ENCODE measurements at places on chromosomes 2 and 18. TPM values are rescaled to one million over a fixed set of nuclear protein-coding genes. Genes with fewer than 3 reads are reported as not detected.

Gene NMUR1
- 0.57 TPM for total RNA-seq

Gene ANKRD29
- 3.3 TPM for total RNA-seq

DNA sequence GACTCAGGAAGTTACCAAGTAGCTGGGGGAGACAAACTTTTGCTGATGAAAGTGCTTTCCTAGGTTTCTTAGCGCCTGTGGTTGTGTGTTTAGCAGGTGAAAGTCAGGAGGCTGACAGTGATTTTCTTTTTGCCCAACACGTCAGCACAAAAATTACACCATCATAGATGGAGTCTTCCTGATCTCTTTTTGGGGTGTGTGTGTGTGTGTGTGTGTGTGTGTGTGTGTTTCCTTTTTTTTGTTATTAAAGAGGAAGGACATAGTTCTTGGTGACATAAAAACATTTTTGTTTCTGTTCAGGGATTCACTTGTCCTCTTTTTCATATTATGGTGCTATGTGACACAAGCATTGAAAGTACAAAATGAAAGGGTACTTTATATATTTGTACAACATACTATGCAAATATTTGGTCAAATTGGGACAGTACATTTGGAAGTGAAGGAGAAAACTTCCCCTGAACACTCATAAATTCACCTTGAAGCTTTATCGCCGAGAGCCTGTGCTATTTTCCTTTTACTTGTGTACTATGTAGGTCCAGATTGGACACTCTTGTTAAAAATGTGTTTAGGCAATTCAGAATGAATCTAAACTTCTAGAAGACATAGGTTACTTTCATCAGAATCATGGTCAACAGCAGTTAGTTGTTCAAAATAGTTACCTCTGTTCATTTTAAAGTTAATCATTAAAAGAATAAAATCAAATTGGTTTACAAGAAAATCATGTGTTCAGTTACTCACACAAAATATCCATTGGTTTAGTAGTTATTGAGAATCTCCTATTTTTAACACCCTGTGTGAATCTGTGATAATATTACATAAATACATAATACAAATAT, 491.9 kb downstream of the IRS1 start:
- no peak for DNase-seq

GRCh38 chr2:8144785-8145184, 537.1 kb upstream of the ID2 start:
- DNase-seq: no peak

DNA sequence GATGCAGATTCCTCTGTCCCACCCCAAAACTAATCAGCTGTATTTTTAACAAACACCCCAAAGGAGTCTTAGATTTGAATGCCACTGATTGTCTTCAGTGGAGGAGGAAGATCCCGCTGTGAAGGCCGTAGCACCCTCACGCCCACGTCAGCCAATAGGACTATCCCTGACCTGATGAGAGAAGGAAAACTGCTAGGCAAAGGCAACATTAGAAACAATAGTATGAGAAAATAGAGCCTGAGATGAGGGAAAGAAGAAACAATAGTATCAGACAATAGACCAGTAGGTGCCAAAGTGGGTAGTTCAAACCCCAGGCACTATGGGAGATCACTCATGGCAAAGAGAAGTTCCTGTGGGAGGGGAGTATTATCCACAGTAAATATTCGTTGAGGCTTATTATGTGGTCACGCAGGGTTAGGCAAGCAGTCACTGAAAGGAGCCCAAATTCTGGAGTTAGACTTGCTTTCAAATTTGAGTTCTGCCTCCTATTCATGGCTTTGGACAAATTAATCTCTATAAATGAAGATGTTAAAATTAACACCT, 2.8 kb downstream of the PCBP1 start:
- DNase-seq: no peak

- peak; percentile 79 for DNase-seq
Observed at GRCh38 chr2:226799211-226799975, at the start of gene IRS1. Gene IRS1 (minus strand): TSS chr2:226799820. CDS start chr2:226798738, 1,082 bp downstream.

DNA sequence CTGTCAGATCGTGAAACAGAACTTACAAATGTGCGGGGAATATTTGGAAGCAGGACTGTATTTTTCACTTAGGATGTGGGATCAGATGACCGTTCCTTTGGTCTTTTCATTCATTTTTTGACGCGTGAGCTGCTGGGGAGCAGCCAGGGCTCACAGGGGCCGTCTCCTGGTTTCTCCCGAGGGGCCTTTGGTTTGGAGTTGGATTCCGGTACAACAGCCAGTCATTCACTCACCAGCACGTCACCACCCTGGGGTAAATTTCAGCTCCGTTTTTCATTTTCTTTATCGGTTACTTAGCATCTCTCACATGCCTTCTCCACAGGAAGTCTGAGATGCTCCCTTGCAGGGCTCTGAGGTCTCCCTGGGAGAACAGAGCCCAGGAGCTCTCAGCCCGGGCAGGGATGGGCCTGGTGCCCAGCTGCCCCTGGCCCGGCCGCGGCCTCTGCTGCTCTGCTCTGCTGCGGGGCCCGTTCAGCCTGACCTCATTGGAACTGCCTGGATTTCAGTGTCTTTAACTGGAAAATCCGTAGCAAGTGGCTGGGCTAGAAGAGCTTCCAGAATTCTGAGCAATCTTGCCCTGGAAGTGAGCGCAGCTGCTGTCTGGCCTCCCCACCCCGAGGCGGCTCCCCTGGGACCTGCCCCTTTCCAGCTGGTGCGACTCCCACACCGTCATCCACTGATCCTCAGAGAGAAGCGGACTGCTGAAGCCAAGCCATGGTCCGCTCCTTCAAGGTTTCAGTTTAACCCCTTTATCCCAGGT, 335.6 kb downstream of the EIPR1 start:
- DNase-seq: no peak

GRCh38 chr2:188345831-188346458, 54.3 kb downstream of the GULP1 start:
- no peak for DNase-seq

GRCh38 chr18:73708591-73708990, 439.0 kb downstream of the FBXO15 start:
- DNase-seq: no peak

DNA sequence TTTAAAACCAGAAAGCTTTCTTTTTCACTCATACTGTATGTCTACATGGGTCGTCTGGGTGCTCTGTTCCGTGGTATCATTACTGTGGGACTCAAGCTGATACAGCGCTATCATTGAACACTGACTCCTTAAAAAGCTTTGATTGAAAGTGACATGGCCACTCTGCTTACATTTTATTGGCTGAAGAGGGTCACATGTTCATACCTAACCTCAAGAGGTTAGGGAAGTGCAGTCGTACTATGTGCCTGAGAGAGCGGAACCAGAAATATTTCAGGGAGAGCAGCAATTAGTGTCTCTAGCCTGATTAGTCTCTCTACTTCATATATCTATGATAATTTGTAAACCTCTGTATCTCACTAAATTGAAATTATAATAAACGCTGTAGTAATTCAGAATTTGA, 43.5 kb downstream of the PSMD14 start:
- DNase-seq: no peak
